ENCODE measurements at places on chromosomes 13 and 19.

- DNase-seq, result no peak
Observed at GRCh38 chr13:26747706-26748105, 12.9 kb downstream of the GPR12 start.

- DNase-seq, result no peak
Observed at GRCh38 chr13:23687614-23688013, 117.4 kb downstream of the TNFRSF19 start.

DNA sequence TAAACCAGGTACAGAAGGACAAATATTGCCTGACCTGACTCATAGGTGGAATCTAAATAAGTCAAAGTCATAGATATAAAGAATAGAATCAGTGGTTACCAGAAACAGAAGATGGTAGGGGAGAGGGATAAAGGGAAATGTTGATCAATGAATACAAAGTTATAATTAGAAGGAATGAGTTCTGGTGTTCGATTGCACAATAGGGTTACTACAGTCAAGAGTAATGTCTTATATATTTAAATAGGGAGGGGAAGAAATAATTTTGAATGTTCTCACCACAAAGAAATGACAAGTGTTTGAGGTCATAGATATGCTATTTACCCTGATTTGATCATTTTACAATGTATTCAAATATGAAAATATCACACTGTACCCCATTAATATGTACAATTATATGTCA, 1541.2 kb downstream of the SLITRK1 start:
- DNase-seq, result no peak

DNA sequence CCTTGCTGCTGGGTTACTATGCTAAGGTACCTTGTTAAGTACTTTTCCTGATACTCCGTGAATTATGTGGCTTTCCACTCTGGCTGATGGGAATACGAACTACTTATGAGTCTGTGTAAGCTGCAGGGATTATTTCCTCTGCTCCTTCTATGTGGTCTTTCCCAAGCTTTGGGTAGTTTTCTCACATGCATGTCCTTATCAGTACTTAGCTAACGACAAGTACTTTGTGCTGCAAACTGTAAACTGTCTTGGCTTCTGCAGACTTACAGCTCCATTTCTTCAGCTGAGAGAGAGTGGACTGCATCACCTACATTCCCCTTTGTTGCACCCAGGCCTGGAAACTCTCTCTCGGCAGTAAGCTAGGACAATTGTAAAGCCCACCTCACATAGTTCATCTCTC, 76.6 kb downstream of the FGF9 start:
- no peak for DNase-seq

DNA sequence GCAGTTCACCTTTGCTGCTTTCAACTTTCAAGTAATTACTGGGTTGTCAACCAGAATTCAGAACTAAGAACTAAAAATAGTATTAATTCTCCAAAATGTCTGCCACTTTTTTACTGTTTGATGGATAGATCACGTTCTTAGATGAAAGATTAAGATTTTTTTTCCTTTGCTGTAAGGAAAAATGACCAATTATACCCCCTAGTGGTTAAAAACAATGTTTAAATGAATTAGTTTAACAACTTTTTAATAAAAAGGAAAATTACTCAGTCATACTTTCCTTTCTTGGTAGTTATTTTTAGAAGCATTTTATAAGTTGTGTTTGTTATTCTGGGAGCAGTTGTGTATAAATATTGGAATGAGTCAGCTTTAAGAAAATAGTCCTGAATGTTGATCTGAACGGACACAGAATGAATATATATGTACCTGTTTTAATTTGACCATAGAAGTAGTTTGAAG, 4.6 kb downstream of the TM9SF2 start:
- no peak for DNase-seq

DNA sequence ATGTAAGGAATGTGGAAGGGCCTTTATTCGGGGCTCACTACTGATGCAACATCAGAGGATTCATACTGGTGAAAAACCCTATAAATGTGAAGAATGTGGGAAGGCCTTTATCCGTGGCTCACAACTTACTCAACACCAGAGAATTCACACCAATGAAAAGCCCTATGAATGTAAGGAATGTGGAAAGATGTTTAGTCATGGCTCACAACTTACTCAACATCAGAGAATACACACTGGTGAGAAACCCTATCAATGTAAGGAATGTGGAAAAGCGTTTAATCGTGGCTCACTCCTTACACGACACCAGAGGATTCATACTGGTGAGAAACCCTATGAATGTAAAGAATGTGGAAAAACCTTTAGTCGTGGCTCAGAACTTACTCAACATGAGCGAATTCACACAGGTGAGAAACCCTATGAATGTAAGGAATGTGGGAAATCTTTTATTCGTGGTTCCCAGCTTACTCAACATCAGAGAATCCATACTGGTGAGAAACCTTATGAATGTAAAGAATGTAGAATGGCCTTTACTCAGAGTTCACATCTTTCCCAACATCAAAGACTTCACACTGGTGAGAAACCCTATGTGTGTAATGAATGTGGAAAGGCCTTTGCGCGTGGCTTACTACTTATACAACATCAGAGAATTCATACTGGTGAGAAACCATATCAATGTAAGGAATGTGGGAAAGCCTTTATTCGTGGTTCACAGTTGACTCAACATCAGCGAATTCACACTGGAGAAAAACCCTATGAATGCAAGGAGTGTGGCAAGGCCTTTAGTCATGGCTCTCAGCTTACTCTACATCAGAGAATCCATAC, 44.3 kb downstream of the ZNF585A start:
- DNase-seq, result no peak

GRCh38 chr13:27665333-27665732, 43.6 kb downstream of the POLR1D start:
- no peak for DNase-seq

DNA sequence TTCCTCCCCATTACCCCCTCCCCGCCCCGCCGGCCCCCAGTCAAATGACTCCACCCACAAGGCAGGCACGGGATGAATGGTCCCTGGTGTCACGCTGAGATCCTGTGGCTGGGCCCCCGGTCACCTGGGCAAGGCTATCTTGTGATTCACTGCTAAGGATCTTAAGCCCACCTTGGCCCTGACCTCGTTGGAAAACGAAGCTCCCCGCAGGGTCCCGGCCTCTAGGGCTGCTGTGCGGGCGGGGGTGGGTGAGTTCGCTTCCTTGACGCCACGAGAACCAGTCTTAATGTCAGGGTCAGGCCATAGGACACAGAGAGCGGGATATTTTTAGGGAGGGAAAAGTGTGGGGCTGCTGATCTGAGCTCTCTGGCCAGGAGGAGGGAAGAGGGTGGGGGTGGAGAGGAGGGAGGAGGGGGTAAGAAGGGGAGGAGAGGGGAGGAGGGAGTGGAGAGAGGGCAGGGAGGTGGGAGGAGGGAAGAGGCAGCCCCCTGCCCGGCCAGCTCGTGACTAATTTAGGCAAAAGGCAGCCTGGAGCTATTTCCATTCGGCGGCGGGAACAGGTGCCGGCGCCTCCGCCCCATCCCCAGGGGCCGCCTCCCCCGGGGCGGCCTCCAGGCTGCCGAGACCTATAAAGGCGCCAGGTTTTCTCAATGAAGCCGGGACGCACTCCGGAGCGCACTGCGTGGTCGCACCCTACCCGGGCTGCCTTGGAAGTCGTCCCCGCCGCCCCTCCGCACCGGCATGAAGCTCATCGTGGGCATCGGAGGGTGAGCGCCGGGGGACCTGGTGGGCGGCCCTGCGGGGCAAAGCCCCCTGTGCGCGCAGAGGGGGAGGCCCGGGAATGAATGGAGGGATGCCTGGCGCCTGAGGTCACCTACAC, at the start of gene NMRK2:
NMRK2 (plus strand) TSS at position 139 of the 880 bp plus-strand sequence; CDS start at position 742, 603 bp downstream.
- no peak for DNase-seq

GRCh38 chr19:41356984-41357739, 3.4 kb upstream of the TGFB1 start:
- DNase-seq, result no peak

DNA sequence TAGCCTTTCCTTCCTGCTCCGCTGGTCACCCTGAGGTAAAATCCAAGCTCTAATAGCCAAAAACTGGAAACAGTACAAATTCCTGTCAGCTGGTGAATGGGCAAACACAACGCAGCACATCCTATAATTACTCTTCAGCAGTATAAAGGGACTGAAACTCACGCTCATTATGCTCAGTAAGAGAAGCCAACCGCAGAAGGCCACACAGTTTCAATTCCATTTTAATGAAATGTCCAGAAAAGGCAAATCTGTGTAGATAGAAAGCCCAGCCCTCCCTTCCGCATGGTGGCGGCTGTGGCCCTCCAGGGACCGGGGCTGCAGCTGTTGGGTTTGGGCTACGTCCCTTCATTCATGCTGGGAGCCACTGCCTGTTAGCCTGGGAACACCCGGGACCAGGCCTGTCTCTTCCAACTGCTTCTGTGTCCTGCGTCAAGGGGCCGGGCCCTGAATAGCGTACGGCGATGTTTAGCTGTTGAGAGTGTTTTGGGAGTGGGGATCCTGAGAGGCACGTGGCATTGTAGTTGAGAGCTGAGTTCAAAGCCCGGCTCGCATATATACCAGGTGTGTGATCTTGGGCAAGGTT, 23.5 kb downstream of the NKPD1 start:
- DNase-seq, result no peak
